Stimulated activated CD4-positive, alpha-beta T cell treated with anti-CD3 and anti-CD28 coated beads, TNF-alpha, amount 100 ng/mL, for 4 hours (primary cell): ENCODE measurements at places on chromosomes 1 and 21.

- no peak for DNase-seq
These were observed 148.6 kb downstream of the ST6GALNAC5 start for GRCh38 chr1:77015748-77016341.

GRCh38 chr1:17825273-17826164, 70.4 kb downstream of the ACTL8 start:
- DNase-seq: no peak

- DNase-seq: no peak
These were observed 9.2 kb downstream of the S100A10 start for GRCh38 chr1:151984313-151984956.

DNA sequence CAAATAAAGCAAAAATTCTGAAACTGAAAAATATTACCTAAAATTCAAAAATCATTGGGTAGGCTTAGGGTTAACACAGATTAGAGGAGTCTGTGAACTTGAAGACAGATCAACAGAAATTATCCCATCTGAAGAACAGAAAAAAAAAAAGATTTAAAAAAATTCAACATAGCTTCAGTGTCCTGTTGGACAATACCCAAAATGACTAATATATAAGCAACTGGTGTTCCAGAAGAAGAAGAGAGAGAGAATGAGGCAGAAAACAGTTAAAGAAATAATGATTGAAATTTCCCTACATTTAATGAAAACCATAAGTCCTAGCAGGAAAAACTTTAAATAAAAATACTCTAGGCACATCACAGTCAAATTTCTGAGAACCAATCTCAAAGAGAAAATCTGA, 31.5 kb downstream of the TMCO1 start:
- DNase-seq: no peak

DNA sequence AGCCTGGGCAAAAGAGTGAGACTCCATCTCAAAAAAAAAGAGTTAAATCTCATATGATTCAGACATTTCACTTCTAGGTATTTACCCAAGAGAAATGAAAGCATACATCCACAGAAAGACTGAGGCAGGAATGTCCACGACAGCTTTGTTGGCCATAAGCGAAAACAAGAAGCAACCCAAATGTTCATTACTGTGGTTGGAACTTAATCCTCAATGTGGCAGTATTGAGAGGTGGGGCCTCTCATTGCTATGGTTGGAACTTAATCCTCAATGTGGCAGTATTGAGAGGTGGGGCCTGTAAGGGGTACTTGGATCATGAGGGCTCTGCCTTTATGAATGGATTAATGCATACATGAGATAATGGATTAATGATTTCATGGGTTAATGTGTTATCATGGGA, 15.2 kb downstream of the C21orf58 start:
- no peak for DNase-seq

- DNase-seq: no peak
These were observed 21.2 kb downstream of the NECAP2 start for GRCh38 chr1:16461681-16462080.

DNA sequence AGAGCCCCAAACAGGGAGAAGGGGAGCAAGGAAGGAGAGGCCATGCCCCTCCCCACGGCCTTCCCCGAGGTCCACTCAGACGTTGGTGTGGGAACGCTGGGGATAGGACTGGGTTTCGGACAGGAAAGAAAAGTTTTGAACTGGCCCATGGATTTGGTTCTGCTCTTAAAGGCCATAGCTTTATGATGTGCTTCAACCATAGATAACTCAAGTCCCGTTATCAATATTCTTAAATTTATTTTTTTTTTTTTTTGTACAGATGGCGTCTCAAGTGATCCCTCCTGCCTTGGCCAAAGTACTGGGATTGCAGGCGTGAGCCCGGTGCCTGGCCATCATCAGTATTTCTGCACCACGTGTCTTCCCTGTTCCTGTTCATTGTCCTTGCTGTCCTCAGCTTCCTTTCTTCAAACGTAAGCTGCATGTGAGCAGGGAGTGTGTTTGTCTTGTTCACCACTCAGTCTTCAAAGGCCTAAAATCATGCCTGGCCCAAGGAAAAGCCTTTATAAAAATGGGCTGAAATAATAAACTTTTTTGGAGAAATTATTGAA, 820 bp upstream of the KRTAP10-1 start:
- no peak for DNase-seq

DNA sequence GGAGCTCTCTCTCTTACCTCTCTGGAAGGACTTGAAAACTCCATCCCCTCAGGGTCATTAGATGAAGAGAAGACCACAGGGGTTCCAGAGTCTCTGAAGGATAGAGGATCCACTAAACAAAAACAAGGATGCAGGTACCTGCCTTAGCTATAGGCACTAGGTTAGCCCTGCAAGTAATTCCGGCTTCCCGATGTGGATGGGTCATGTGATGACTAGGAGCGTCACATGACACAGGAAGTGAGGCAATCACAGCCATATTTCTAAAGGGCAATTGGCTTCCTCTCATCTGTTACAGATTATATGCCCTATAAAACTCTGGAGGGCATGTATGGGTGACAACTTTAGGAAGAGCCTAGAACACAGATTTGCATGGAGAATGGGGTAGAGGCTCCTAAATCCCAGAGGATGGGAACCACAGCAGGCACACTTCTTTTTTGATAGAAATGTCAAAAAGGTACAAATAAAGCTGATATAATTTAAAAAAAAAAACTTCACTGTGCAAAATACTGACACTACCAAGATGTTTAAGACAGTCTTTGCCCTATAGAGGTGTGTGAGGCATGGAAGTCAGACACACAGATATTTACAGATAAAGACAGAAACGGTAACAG, 14.1 kb downstream of the ENTREP3 start:
- DNase-seq: peak; percentile 35

DNA sequence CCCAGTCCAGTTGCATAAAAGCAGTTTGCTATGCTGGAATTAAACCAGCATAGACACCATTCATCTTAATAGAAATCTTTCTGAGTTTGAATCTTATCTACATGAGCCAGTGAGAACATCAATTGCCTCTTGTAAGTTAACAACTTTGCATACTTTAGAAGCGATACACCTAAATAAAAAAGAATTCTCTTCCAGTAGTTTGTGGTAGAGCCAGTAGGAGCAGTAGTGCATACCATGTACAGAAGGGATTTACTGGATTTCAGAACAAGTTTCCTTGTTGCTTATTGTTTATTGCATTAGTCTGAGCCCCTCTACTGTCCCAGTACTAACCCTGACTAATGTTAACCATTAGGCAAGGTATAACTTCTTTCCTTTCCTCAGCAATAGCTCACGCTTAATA, 313.1 kb downstream of the TGFB2 start:
- no peak for DNase-seq

DNA sequence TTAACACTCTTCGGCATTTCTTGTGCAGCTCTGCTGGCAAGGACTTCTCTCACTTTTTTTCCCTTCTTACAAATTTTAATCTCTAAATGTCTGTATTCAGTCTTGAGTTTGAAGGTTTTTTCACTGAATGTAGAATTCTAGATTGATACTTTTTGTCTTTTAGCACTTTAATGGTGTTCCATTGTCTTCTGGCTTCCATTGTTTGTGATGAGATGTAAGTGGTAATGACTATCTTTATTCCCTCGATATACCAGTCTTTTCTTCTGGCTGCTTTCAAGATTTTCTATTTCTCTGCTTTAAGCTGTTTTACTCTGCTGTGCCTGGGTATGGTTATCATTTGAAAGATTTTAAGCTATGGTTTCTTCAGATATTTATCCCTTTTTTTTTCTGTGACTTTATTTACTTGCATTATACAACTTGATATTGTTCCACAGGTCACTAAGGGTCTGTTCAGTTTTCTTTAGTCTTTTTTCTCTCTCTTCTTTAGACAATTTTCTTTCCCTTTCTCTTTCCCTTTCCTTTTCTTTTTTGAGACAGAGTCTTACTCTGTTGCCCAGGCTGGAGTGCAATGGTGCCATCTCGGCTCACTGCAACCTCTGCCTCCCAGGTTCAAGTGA, 35.8 kb downstream of the DYRK1A start:
- DNase-seq: no peak

- DNase-seq: no peak
These were observed 50.3 kb upstream of the COA6 start for GRCh38 chr1:234322979-234323378.

GRCh38 chr1:212367474-212368072, 47.1 kb downstream of the PACC1 start:
- DNase-seq: no peak

GRCh38 chr1:38817267-38818174, 42.1 kb downstream of the RRAGC start:
- DNase-seq: no peak

- DNase-seq: no peak
These were observed 33.5 kb downstream of the SLC1A7 start for GRCh38 chr1:53108646-53109580.

GRCh38 chr1:45348609-45348965, 8.3 kb upstream of the MUTYH start:
- DNase-seq: no peak

DNA sequence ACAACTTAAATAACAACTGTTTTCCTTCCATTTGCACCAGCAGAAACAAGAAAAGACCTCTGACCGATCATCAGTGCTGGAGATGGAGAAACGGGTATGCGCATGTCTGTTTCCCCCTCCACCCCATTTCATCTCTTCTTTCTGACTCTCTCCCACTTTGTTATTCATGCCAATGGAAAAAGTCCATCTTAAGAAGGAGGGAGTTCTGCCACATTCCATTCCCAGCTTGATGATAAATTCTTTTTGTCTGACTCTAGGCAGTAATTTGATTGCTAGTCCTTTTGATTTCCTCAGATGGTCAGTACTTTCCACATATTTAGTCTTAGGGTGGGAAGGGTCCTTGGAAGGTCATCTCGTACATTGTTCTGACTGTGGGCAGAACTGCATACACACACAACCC, 142.5 kb downstream of the SYT2 start:
- no peak for DNase-seq

- DNase-seq: no peak
These were observed 40.8 kb upstream of the WARS2 start for GRCh38 chr1:119181218-119181617.

- DNase-seq: no peak
These were observed 10.2 kb downstream of the RHOC start for GRCh38 chr1:112696578-112697314.

- DNase-seq: no peak
These were observed 154.8 kb upstream of the DPYD start for GRCh38 chr1:98075626-98076025.

GRCh38 chr1:9280015-9280860, 12.5 kb upstream of the SPSB1 start:
- no peak for DNase-seq

GRCh38 chr1:91753878-91754277, 132.1 kb downstream of the TGFBR3 start:
- no peak for DNase-seq

GRCh38 chr1:186481303-186481888, 20.5 kb upstream of the PDC start:
- no peak for DNase-seq

DNA sequence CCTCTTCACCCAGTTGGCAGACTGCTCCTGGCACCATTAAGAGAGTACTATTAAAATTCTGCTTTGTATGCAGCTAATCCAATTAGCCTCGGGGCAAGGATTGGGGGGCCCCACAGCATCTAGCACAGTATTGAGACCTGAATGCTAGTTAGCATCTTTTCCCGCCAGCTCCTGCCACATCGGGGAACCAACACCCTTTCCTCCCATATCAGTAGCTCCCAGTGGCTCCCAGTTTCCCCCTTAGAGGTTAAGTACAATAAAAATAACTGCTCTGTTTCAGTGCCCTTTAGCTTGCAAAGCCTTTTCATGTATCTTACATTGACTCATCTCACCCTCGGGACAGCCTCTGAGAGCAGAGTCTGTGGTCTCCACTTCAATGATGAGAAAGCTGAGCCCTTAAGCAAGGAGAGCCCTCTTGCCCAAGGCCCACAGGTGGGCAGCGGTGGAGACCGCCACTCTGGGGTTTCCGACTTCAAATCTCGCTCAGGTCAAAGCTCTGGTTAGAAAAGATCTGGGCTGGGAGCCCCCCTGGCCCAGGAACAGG, 4.2 kb upstream of the PMVK start:
- DNase-seq: no peak

DNA sequence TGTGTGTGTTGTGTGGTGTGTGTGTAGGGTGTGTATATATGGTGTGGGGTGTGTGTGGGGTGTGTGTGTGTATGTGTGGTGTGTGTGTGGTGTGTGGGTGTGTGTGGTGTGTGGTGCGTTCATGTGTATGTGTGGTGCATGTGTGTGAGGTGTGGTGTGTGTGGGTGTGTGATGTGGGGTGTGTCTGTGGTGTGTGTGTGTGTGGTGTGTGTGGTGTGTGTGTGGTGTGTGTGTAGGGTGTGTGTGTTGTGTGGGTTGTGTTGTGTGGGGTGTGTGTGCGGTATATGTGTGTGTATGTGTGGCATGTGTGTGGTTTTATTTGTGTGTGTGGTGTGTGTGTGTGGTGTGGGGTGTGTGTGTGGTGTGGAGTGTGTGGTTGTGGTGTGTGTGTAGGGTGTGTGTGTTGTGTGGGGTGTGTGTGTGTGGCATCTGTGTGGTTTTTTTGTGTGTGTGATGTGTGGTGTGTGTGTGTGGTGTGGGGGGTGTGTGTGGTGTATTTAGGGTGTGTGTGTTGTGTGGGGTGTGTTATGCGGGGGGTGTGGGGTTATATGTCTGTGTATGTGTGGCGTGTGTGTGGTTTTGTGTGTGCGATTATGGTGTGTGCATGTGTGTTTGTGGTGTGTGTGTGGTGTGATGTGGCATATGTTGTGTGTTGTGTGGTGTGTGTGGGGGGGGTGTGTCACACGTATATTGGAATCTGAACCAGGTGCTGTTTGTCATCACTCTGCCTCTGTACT, 17.1 kb upstream of the ZBTB21 start:
- no peak for DNase-seq

- no peak for DNase-seq
These were observed 33.3 kb downstream of the RUNX3 start for GRCh38 chr1:24896596-24897262.

GRCh38 chr1:57024855-57025254, 59.0 kb upstream of the C8B start:
- no peak for DNase-seq

- no peak for DNase-seq
These were observed 36.3 kb downstream of the SMYD2 start for GRCh38 chr1:214317300-214317699.

- DNase-seq: no peak
These were observed 34.4 kb downstream of the MAP3K21 start for GRCh38 chr1:233361876-233362275.

GRCh38 chr1:93489756-93490155, 41.8 kb downstream of the FNBP1L start:
- no peak for DNase-seq

DNA sequence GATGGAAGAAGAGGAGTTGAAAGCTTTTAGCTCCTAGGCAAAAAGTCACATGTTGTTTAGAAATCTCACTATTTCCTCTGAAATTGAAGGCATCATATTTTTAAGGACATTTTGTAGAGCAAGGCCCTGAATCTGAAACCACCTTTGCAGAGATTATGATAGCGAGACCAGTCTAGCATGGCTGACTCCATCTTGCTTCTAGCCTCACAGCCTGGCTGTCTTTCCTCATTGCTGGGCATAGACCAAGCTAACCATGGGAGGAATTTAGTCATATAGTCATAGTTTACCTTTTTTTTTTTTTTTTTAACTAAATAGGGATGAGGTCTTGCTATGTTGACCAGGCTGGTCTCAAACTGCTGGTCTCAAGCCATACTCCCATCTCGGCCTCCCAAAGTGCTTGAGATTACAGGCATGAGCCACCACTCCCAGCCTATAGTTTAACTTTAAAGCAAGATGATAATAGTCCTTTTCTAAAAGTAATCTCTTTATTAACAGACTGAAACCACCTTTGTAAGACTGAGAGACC, 42.2 kb upstream of the ZNF326 start:
- no peak for DNase-seq

GRCh38 chr1:241838897-241839296, 9.1 kb upstream of the EXO1 start:
- DNase-seq: no peak

- no peak for DNase-seq
These were observed 47.5 kb downstream of the DMAP1 start for GRCh38 chr1:44260792-44261170.
